ENCODE measurements at places on chromosomes 7 and 10.

DNA sequence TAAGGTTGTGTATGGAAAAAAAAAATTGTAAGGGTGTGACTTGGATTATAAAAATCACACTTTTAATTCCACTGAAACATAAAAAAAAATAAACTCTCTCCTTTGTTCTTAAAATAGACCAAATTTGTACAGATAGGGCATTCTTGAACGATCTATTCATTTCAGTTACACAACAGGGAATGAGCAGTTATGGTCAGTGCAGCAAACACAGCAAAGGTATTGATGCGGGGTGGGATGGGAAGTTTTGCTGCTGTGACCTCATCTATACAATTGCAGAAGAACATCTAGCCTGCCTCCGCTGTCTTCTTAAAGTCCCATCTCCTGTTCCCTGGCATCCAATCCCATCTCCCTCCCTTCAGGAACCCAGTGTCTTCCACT lies 580.2 kb downstream of the SUGCT start:
- DNase-seq: no peak

DNA sequence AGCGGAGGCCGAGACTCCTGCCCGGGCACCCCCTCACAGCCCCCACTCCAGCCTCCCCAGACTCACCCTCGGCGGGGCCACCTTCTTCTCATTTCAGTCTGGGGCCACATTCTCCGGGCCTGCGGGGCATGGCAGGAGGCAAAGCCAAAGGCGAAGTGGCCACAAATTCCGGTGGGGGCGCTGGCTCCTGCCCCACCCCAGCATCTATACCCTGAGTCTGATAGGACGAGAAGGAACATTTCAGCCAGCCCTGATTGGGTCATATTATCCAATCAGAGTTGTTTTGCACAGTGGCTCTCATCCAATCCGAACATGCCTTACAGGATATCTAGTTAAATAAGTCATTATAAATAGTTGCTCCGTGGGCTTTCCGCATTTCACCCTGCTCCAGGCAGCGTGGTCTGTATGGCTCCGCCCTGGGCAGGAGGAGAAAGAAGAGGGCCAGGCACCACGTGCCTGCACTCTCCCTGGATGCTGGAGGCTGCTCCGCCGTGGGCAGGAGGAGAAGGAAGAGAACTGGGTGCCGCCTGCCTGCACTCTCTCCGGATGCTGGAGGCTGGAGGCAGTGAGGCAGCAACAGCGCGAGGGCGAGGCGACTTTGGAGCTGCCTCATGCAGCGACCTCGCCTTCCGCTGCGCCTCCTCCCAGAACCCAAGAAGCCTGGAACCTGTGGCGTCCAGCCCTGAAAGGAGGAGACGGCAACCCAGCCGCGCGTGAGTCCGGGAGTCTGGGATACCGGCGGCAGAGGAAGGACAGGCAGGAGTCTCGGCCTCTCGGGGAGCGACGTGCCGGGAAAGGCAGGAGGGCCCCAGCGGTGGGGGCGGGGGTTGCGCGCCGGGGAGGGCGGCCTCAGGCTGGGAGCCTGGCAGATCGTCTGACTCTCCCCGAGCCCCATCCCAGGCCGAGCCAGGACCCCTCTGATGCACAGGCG lies 162.9 kb downstream of the ZNF33B start:
- peak; percentile 85 for DNase-seq

GRCh38 chr7:74290981-74291441 lies 1.8 kb downstream of the CLIP2 start:
- DNase-seq: no peak

DNA sequence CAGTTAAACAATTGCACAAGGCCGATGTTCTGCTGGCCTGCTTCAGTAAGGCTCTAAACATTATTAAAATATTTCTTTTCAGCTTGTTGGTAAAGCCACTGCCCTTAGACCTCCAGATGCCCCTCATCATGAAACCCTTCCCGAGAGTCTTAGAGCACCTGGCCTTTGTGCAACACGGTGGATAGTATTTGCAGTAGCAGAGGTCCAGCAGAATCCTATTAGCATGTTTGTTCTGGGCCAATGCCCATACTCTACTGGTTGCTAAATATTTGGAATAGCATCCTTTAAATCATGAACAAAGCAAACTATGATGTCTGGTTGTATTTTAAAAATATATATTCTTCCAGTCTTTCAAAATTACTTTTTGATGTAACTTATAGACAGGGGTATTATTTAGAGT lies 584.6 kb downstream of the CNTNAP2 start:
- DNase-seq: no peak

- no peak for DNase-seq
Observed at GRCh38 chr7:73786588-73786987, 16.5 kb upstream of the CLDN3 start.

DNA sequence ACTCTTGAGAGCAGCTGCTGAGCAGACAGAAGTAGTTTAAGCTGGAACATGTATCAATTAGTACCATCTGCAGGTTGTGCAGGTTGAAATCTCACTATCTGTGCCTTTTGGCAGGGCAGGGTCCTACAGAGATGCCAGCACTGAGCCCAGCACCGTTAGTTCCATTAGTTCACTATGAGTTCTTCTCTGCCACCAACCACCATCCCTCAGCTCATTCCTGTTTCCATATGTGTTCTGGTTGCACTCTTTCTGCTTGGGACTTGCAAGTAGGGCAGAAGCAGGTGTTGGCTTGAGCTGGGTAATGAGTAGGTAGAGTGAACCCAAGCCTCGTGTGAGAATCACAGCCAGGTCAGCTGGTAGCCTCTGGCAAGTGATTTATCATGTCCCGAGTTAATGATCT lies 2.8 kb downstream of the SMO start:
- DNase-seq: no peak

GRCh38 chr7:93159490-93159889 lies 11.3 kb upstream of the SAMD9L start:
- DNase-seq: no peak

GRCh38 chr7:71563276-71563675 lies 431.3 kb downstream of the GALNT17 start:
- DNase-seq: no peak

- DNase-seq: peak; percentile 8
Observed at GRCh38 chr10:126969310-126969709, 64.1 kb downstream of the DOCK1 start.

DNA sequence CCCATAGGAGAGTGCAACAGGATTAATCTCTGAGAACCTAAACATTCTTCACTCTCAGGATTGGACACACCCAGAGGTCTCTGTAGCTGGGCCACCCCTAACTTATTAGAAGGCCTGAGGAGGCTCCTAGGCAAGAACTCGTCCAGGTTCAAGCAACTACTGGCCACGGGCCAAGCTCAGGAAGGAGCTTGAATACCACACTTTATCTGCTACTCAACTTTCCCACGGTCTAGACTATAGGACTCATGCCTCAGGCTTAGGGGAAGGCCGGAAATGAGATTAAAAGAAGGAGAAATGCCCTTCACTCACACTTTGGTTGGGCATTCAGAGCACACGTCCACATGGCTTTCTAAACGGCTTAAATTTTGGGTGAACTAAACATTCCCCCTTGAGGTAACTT lies 142.8 kb upstream of the PHYHIPL start:
- DNase-seq: no peak

GRCh38 chr10:25465582-25466372 lies 291.0 kb downstream of the GPR158 start:
- DNase-seq: peak; percentile 31

DNA sequence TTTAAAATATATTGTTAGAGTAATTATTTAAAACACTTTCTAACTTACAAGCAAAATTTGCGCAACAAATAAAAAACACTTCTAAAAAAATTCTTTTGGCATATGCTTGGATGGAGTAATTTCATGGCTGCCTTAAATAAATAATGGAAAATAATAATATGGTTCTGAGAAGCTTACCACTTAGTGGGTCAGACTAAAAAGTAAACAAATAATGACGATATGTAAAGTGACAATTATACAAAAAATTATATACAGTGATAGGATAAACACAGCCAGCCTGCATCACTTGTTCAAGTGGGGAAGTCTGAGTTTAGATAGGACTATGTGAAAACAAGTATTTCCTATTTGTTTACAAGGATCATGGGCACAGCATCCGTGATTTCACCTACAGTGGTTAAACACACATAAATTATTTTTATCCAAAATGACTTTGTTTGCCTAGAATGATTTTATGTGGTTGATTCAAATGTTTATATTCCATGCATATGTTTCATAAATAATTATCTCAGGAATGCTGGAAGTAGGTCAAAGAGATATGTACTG lies 141.7 kb upstream of the SEMA3D start:
- no peak for DNase-seq

DNA sequence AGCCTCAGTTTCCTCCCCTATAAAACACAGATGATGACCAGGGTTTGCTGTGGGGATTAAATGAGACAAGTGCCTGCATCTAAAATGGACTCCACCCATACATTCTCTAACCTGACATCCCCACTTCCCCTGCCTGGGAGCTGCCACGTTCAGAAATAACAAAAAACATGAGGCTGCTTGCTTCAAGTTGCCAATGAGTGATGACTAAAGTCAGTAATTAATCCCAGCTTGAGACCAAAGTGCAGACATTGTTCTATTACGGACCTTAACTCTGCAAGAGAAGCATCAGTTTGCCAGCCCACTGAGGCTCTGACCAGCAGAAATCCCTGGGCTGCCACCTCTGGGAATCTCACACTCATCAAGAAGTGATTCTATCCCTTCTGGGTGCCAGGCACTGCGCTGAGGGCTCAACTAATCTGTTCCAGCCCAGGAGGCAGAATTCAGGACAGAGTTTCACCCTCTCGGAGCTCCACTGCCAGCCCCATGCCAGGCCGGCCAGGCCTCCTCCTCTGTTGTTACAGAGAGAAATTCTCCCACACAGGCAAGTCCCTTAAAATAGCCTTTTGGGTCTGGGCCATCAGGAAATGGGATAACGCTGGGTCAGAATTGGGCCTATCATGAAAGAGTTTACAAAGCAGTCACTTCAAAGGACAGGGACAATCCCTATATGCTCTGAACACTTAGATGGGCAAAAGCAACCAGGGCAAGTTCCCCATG lies 11.4 kb downstream of the SH3PXD2A start:
- no peak for DNase-seq

GRCh38 chr7:33418251-33418701 lies 288.9 kb downstream of the BBS9 start:
- DNase-seq: no peak

DNA sequence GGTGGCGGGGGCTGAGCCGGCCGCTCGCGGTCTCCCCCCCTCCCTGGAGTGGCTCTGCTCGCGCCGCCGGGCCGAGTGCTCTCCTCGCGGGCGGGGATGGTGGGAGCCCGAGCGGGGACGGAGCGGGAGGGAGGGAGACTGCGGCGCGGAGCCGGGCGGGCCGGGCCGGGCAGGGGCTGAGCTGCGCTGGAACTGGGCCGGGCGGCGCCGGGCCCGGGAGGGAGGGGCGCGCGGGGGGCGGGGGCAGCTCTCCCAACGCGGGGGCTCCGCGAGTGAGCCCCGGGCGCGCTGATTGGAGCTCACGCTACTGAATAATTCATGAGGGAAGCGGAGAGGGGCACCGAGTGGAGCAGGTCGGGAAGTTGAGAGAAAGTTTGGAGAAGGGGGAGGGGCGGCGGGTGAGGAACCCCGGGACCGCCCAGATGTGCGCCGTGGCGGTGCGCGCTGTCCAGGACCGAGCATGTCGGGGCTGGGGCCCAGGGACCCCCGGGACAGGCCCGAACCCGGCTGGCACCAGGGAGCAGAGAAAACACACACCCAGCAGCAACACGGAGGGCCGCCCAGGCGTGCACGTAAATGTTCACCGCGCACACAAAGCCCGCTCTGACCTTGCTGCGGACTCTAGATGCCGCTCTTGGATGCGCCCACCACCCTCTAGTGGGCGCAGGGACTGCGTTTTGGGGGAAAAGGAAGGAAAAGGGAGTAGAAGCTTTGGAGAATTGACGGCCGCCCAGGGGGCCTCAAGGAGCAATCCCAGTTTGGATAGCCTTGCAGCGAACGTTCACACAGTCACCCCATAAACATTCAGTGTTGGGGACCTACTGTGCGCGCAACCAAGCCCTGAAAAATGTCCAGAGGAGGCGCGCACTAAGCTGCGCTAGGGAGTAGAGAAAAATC lies at the start of gene EPHB4:
Gene EPHB4, minus strand, starts transcription at position 194 of the 897 bp plus-strand sequence. CDS start 493 bp downstream, outside the sequence.
- DNase-seq: peak; percentile 77

- DNase-seq: no peak
Observed at GRCh38 chr7:148535217-148535616, 55.3 kb upstream of the C7orf33 start.

GRCh38 chr10:58820386-58820785 lies 307.7 kb downstream of the BICC1 start:
- DNase-seq: no peak

DNA sequence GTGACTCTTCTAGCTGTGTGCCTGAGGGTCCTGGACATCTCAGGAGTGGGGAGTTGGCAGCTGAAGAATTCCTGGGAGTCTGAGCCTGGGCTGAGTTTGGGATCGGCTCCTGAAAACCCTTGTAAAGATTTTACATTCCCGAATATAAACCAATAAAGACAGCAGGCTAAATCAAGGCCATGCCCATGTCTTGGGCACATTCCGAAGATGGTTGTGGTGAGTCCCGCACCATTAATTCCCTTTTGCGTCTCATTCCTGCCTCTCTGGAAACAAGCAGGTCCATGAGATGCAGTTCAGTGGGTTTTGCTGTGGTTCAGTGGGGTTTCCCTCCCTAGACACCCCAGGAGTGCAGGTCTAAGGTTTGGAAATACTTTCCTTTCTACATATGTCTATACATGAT lies 90.9 kb downstream of the COL26A1 start:
- DNase-seq: no peak

DNA sequence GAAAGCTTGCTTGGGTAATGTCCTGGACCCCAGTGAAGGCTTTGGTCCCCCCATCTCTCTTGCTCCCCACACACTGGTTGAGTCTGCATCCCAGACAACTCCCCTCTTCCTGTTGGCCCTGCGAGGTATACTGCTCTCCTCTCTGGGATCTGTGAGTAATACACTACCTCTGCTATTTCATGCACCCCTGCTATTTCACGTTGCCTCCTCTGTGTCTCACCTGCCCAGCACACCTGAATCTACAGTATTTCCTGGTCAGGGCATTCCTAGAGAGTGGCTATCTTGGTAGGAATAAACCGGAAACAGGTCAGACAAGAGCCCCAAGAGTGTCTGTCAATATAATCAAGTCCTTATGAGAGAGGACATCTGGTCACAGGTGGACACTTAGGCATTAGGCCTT lies 114.3 kb upstream of the ODAD2 start:
- no peak for DNase-seq

- no peak for DNase-seq
Observed at GRCh38 chr7:70700055-70700940, 431.6 kb upstream of the GALNT17 start.

- peak; percentile 48 for DNase-seq
Observed at GRCh38 chr10:73591935-73592699, 975 bp upstream of the USP54 start.

DNA sequence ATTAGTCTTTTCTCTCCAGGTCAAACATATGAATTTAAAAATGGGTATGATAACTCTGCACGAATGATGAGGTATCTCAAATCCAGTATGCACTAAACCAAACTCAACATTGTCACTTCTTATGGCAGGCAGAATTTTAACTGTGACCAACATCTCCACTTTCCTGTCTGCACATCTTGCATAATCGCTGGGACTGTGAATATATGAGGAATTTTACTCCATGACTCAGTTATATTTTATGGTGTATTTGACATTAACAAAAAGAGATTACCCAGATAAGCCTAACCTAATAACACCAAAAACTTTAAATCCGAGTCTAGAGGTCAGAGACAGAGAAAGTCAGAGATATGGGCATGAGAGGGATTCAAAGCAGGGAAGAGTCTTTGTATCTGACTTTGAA lies 454.5 kb upstream of the SEMA3D start:
- no peak for DNase-seq

- no peak for DNase-seq
Observed at GRCh38 chr7:27735831-27736230, 4.1 kb upstream of the TAX1BP1 start.

GRCh38 chr10:99534450-99534938 lies 1.8 kb downstream of the NKX2-3 start:
- DNase-seq: no peak
